ENCODE measurements at places on chromosomes 7 and 10.

GRCh38 chr7:128939075-128939860, 1.5 kb downstream of the IRF5 start:
- no peak for DNase-seq

DNA sequence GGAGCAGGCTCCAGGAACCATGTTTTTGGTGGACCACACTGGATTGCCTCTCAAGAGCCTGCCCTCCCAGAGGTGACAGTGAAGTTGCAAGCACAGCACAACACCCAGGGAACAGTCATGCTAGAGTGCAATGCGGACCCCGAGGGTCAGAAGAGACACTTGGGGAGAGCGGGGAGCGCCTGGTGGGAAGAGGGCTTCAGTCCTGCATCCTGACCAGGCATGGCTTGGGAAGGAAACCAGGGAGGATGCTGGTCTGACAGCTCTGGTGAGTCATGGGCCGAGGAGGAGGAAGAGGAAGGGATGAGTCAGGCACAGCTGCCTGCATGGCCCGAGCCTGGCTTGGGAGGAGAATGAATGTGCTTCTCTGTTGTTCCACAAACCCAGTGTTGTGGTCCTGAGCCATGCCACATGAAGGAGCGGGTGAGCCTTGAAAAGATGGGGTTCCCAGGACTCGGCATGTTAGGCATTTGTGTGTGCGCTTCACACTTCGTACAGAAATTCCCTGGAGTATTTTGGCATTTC, 29.5 kb upstream of the ANKRD2 start:
- DNase-seq: peak; percentile 15

DNA sequence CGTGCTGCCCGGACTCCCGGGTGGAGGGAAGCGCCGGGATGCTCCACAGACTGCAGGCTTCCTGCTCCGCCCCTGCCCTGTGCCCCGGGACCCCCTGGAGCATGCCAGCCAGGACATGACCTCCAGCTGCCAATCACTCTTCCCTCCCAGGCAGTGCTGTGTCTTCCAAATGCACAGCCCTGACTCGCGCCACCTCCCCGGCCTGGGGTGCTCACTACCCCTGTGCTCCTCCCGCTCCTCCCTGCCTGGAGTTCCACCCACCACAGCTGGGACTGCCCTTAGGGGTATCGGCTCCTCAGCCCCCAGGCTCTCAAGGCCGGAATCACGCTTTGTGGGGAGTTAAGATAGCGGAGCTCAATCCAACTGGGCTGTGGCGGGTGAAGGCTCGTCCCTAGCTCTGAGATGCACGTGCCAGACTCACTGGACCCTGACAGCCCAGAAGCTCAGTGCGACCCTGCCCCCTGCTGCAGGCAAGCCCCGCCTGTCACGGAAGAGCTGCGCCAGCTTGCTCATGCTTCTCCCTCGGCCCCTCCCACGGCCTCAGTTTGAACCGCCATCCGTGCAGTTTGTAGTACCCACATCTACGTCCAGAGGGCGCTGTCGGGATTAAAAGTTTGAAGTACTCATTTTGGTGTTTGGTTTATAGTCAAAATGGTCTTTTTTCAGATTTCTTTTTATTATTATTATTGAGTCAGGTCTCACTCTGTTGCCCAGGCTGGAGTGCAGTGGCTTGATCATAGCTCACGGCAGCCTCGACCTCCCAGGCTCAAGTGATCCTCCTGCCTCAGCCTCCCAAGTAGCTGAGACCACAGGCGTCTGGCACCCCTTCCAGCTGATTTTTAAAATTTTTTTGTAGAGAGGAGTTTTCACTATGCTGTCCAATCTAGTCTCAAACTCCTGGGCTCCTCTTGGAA, 142.5 kb upstream of the TCERG1L start:
- DNase-seq: peak; percentile 70

GRCh38 chr7:67604461-67605386, 608.1 kb downstream of the TYW1 start:
- no peak for DNase-seq

GRCh38 chr10:79273604-79274003, 73.7 kb upstream of the PPIF start:
- DNase-seq: no peak

GRCh38 chr7:116671681-116672595, at the start of gene MET:
TSS of gene MET (plus strand) at chr7:116672196. CDS start at chr7:116699085, 26,889 bp downstream.
- DNase-seq: peak; percentile 3

DNA sequence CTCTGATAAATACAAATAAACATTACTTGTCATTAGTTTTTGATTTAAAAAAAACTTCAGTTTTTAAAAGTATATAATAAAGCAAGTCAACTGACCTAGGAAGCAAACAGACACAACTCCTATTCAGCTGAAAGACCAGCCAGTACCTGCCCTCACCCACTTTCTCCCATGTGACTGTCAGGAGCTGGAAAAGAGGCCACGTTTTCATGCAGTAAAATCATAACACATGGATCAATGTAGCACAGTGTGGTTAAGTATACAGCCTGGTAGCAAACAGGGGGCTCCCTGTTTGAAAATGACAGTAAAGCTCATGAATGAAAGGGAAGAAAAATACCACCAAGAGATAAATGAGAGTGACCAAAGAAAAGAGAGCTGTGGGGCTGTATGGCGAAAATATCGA, 21.6 kb downstream of the KIN start:
- DNase-seq: no peak

- DNase-seq: no peak
Observed at GRCh38 chr7:33640741-33641140, 264.6 kb upstream of the BMPER start.

- DNase-seq: no peak
Observed at GRCh38 chr10:59705931-59706330, 3.7 kb downstream of the SLC16A9 start.

DNA sequence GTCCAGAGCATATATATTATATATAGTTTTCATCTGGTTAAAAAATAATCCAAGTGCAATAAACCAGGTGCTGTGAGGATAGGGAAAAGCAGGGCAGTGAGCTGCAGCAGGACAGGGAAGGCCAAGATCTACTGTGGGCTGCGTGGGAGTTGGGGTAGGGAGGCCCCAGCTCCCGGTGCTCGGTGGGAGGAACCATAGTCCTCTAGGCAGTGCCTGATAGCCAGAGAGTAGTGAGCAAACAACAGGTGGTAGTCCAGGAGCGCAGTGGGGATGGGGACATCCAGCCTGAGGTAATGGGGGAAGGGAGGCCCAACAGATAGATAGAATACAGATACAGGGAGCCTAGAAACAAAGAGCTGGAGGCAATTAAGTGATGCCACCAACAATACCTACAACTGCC, 4.1 kb upstream of the BMPR1A start:
- DNase-seq: no peak

GRCh38 chr10:104376784-104377300, 23.2 kb downstream of the CFAP58 start:
- no peak for DNase-seq

GRCh38 chr10:98676895-98677294, 230.2 kb upstream of the HPS1 start:
- DNase-seq: no peak

DNA sequence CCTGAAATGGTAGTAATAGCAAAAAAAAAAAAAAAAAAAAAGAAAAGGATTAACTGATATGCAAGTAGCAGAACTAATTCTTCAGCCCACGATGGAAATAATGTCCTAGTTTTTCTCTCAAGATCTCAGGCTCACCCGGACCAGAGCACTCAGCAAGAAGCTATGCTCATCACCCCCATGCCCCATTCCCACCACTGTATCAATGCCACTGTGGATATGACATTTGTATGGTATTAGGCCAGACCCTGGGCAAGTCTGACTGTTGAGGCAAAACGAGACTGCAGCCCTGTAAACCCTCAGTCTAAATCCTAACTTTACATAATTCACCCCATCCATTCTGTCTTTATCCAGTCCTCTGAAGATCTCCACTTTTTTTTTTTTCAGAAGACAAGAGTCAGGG, 186.1 kb upstream of the KLF14 start:
- no peak for DNase-seq

- DNase-seq: no peak
Observed at GRCh38 chr7:94344826-94345225, 49.9 kb upstream of the COL1A2 start.

DNA sequence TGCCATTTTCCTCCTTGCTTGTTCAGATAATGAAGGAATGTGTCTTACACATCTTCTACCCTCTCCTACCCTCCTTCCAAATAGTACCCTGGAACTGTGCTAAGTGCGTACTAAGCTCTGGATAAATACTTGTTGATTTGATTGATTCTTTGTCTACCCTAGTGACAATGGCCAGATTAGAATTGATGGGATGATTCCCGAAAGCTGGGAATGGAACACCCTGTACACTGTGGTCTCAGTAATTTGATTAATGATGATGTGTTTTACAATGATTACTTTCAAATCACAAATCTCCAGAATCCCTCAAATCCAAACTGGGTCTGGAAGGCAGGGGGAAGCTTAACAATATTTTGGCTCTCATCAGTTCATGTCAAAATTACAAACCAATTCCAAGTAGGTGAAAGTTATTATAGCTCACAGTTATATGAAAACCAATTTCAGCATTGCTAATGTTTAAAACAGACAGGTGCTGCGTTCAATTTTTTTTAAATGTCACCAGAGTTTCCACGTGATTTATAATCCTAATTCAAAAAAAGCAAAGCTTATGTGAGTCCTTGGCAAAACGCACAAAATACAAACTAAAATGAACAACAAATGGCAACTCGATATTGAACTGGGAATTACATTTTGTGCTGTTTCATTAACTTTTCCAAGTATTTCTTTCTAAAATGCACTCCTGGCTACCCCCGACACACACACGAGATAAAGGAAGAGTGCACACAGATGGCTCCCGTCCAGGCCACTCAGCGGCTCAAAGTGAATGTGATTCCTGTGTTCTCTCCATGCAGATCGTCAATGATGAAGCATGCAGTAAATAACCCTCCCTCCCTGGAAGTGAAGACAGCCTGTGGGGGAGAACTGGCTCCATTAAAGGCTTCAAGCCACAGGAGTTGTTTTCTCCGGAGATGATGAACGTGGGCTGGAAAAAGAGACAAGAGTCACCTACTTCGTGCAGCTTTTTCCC, 21.7 kb upstream of the ADRB1 start:
- DNase-seq: no peak

DNA sequence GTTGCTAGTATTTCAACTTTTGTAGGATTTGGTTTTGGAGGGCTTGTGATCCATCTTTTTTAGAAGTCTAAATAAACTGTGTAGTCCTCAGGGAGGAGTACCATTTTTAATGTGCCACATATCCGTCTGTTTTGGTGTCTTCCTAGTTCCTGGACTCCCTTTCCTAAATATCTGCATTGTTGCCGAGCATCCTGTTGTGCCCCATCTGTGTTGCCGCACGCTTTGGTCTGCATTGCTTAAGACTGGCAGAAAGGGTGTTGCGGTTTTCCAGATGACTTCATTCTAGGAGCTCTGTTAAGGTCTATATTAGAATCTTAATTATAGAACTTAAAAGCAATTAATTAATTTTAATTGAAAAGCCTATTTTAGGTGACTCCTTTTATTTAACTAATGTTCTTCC, 49.4 kb downstream of the RBM33 start:
- DNase-seq: no peak

DNA sequence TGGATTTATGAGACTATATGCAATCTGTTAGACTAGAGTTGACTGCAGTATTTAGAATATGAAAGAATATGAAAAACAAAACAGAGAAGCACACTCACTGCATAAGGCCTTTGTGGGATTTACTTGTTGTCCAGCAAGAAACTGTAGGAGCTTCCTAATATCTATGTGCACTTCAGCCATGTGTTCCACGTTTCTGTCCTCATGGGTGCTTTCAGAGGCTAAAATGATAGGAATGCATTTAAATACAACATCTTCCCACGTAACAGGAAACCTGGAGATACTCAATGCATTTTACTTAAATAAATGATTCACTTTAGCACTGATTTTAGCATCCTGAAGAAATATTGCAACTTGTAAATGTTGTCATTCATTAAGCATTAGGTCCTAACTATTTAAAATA, 11.7 kb downstream of the HUS1 start:
- no peak for DNase-seq

DNA sequence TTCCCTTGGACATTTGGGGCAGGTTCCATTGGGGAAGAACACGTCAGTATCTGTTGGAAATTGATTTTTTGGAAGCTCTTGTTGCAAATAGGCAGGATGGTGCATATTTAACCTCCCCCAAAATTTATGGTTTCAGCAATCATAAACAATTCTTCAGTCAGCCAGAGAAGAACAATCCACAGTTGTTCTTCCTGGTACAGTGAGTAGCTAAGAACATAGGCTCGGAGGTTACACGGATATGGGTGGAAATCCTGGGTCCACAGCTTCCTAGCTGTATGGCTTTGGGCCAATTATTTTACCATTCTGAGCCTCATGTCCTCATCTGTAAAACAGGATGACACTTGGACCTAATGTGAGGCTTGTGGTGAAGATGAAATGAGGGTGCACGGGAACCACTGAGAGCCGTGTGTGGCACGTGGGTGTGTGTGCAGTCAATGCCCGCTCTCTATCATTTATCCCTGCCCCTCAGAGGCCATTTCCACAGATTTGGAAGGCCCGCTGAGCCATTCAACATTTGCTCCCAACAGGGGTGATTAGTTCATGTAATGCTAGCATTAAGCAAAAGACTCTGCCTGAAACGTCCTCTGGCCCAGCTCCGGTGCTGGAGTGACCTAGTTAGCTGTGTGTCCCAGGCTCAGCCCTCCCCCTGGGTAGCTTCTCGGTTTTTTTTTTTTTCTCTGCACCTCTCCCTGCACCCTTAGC, 9.7 kb downstream of the CAMK1D start:
- DNase-seq: no peak

DNA sequence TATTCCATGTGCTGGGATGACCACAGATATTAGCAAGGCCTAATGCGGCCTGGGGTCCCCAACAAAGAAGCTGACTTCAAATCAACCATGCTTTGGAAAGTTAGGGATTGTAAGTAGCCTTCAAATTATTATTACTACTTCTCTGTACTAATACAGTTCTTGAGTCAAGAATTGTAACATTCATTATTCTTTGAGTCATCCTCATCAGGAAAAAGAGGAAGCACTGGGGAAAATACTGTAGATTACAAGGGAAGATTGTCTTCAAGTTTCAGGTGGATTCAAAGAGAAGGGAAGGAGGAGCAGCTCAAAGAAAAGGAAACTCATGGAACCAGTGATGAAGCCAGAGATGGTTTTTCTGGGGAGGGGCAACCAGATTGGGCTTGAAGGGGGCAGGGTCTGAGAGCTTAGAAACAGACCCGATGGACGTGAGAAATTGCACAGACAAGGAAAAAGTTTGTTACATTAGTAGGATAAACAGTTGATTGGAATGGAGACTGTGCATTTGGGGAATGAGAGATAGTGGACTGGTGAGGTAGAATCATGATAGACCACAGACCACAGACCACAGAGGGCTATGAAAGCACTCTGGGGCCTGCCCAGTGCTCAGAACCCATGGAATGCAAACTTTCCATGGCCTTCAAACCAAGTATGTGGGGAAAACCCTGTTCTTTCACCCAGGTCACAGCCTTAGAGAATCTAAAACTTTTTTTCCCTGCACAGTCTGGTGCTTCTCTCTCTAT, 209.9 kb downstream of the ZNF365 start:
- DNase-seq: no peak

Measured in stimulated activated CD8-positive, alpha-beta memory T cell treated with anti-CD3 and anti-CD28 coated beads, Interleukin-7, amount 100 ng/mL, for 24 hours (primary cell).